NCI-H1105 (cell line): ENCODE measurements at places on chromosomes 3 and 15.

- no peak for DNase-seq
These were observed 401.2 kb upstream of the CDIN1 start for GRCh38 chr15:36178303-36178633.

GRCh38 chr3:33792167-33792892 is 6.1 kb upstream of the PDCD6IP start:
- DNase-seq = no peak

DNA sequence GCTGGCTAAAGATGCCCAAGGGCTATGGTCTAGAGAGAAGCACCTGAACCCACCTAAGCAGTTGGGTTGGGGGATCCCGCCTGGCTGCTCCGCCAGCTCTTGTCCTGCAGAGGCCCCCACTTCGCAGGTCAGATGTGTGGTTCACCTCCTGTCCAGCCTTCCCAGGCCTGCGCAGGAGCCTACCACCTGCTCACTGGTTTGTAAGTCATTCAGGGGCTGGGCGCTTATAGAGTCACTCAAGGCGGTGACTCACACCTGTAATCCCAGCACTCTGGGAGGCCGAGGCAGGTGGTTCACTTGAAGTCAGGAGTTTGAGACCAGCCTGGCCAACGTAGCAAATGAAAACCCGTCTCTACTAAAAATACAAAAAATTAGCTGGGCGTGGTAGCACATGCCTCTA is 3.9 kb upstream of the FURIN start:
- DNase-seq = no peak

GRCh38 chr15:55035749-55036148 is 161.0 kb downstream of the RSL24D1 start:
- DNase-seq = no peak
